ENCODE measurements at places on chromosomes 7 and 10. TPM values are rescaled to one million over a fixed set of nuclear protein-coding genes. Genes with fewer than 3 reads are reported as not detected.

The ITGA8 gene
- total RNA-seq = not detected

The GHRHR gene
- not detected for total RNA-seq

The AKR1C8 gene
- total RNA-seq = not detected

The ITIH2 gene
- not detected for total RNA-seq

The INPP5A gene
- 29.2 TPM for total RNA-seq

GRCh38 chr7:14936554-14936953, 34.0 kb upstream of the DGKB start:
- no peaks in the 10 kb centered on the region for H3K27me3 ChIP-seq
- H3K27ac ChIP-seq = no peak overlapping the region
- peak; percentile 81 for DNase-seq
- no peak overlapping the region for H3K4me3 ChIP-seq

GRCh38 chr10:13990392-13990805, 340.3 kb downstream of the FRMD4A start:
- DNase-seq = no peak
- H3K27ac ChIP-seq = peak overlapping the region; percentile 62
- no peaks in the 10 kb centered on the region for H3K36me3 ChIP-seq
- H3K27me3 ChIP-seq = no peaks in the 10 kb centered on the region
- H3K4me1 ChIP-seq = peaks cover 47% of the 10 kb centered on the region

DNA sequence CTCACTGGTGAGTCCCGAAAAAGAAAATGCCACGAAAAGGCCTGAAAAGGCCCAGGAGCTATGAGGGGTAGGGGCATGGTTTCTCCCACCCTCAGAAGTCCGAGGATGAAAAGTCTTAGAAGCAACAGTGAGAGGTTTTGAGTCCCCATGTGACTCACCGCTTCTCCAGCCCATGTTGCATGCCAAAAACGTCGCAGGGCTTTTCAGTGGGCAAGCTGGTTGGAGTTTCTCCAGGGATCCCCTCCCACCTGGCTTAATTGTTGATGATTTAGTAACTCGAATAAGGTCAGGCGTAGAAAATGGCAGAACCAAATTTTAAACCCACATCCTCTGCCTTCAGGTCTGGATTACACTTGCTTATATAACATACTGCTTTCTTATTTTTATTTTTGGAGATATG, 96.3 kb upstream of the ARMC3 start:
- no peaks in the 10 kb centered on the region for H3K36me3 ChIP-seq
- H3K27me3 ChIP-seq = no peaks in the 10 kb centered on the region
- peak; percentile 68 for DNase-seq
- H3K4me1 ChIP-seq = no peaks in the 10 kb centered on the region
- H3K4me3 ChIP-seq = peak overlapping the region; percentile 6
- no peak overlapping the region for H3K27ac ChIP-seq

GRCh38 chr10:80871083-80871482, 333.4 kb downstream of the SH2D4B start:
- no peaks in the 10 kb centered on the region for H3K27me3 ChIP-seq
- H3K27ac ChIP-seq = no peak overlapping the region
- H3K36me3 ChIP-seq = no peaks in the 10 kb centered on the region

DNA sequence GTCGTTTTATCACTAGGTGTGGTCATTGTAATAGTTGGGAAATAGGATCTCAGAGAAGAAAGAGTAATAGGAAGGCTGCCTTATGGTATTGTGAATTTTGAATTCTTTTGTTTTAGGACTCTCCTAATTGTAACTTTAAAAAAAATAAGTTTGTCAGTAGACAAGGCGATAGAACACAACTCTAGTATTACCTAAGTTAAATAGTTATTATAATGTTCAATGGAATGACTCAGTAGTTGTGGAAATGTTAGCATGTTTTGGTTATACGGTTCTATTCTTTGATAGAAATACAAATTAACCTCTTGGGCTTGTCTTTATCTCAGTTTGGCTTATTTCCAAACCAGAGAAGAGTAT, 1.4 kb downstream of the DNAH11 start:
- DNase-seq = no peak
- no peaks in the 10 kb centered on the region for H3K36me3 ChIP-seq
- no peak overlapping the region for H3K4me3 ChIP-seq
- H3K27me3 ChIP-seq = peaks cover 17% of the 10 kb centered on the region
- peaks cover 11% of the 10 kb centered on the region for H3K4me1 ChIP-seq

DNA sequence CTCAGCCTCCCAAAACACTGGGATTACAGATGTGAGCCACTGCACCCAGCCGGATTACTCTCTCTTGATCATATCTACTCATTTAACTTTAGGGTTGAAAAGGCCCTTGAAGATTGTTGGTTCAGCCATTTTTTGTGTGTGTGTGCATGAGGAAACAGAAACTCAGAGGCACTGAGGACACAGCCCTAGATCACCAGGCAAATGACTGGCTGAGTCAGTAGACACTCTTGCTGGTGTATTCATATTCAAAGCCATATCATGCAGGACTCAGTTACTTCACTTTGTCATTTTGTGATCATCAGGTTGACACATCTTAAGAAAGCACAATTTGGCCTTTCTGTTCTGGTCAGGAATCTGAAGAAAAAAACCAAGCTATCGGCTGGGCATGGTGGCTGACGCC, 253.4 kb downstream of the TRIL start:
- H3K4me3 ChIP-seq = no peak overlapping the region
- no peak overlapping the region for H3K27ac ChIP-seq
- H3K36me3 ChIP-seq = no peaks in the 10 kb centered on the region

DNA sequence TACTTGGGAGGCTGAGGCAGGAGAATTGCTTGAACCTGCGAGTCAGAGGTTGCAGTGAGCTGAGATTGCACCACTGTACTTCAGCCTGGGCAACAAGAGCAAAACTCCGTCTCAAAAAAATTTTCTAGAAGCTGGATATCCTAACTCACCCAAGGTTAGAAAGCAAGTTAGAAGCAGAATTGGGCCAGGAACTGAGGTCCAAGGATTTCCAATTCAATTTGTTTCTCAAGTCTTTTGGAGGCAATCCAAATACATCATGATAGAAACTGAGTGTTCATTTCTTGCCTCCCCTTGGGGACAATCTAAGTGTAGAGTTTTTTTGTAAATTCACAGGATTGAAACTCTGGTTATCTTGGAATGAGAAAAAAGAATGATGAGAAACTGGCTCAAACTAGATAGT, 45.5 kb downstream of the LAMB1 start:
- H3K4me3 ChIP-seq = no peak overlapping the region
- H3K27me3 ChIP-seq = no peaks in the 10 kb centered on the region
- H3K36me3 ChIP-seq = peaks cover 84% of the 10 kb centered on the region
- no peak for DNase-seq

- H3K4me3 ChIP-seq = no peak overlapping the region
- peak overlapping the region; percentile 53 for H3K27ac ChIP-seq
- H3K27me3 ChIP-seq = no peaks in the 10 kb centered on the region
Observed at GRCh38 chr7:107945332-107945731, 54.3 kb downstream of the DLD start.

GRCh38 chr10:111128331-111129180, 51.7 kb downstream of the ADRA2A start:
- H3K27ac ChIP-seq = no peak overlapping the region
- DNase-seq = peak; percentile 19
- H3K27me3 ChIP-seq = no peaks in the 10 kb centered on the region
- H3K4me1 ChIP-seq = no peaks in the 10 kb centered on the region
- H3K4me3 ChIP-seq = no peak overlapping the region

DNA sequence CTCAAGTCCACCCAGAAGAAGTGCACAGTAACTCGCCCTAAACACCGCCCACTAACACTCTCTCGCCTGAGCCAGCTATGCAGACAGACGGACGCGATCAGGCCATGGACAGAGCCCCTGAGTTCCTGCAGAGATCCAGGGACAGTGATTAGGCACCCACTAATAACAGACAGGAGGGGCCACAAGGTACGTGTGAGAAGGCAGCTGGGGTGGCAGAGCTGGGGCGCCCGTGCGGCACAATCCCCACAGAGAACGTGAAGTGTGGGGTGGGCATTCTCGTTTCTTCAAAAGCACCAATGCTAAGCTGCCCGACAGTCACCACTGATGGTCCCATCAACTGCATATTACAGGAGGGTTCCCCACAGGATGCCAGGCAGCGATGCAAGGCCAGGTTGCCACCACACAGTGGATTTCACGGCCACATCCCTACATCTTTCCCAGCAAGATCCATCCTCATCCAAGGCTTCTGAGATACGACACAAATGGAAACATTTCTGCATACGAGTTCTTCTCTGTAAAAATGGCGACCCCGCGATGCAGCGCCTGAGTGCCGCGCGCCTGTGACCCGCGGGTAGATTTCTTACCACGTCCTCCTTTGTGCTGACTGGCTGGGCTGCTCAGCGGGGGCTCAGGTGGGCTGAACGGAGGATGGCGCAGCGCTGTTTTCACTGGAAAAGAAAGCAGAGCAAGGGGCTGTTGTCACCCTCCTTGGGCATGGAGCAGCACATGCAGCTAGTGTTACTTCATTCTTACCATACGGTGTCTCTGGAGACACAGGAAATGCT, 237.5 kb downstream of the TNS3 start:
- H3K27me3 ChIP-seq = no peaks in the 10 kb centered on the region
- no peak for DNase-seq
- H3K27ac ChIP-seq = no peak overlapping the region
- no peaks in the 10 kb centered on the region for H3K4me1 ChIP-seq

DNA sequence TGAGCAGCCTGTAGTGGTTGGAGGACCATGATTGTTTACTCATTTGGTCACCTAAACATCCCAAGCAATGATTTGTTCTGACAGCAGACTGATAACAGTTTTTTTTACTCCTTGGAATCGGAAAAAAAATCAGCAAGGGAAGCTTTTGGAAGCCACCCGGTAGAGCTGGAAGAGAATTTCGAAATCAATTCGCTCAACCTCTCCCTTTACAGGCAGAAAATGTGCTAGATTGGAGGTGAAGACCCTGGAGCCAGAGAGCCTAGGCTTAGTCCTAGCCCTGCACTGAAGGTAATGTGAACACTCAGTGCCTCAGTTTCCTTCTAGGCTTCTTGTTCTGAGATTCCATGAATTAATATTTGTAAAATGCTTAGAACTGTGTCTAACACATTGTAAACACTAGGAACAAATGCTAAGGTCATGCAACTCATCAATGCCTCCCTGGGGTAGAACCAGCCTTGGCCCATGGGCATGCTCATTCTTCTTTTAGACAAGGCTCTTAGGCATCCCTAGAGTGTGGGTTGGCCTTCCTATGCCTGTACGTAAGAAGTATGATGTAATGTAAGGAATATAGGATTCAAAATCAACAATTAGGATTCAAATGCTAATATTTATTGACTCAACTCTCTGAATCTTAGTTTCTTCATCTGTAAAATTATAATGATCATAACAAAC, 52.7 kb downstream of the MET start:
- H3K4me1 ChIP-seq = no peaks in the 10 kb centered on the region
- no peak overlapping the region for H3K4me3 ChIP-seq
- no peak for DNase-seq
- no peaks in the 10 kb centered on the region for H3K27me3 ChIP-seq
- no peak overlapping the region for H3K27ac ChIP-seq

GRCh38 chr7:123260428-123260960, 60.7 kb upstream of the SLC13A1 start:
- no peak overlapping the region for H3K27ac ChIP-seq
- no peak for DNase-seq
- no peak overlapping the region for H3K4me3 ChIP-seq
- no peaks in the 10 kb centered on the region for H3K27me3 ChIP-seq
- no peaks in the 10 kb centered on the region for H3K4me1 ChIP-seq
- H3K36me3 ChIP-seq = no peaks in the 10 kb centered on the region

GRCh38 chr7:97006055-97006815, 882 bp downstream of the DLX6 start:
- DNase-seq = peak; percentile 1
- no peak overlapping the region for H3K27ac ChIP-seq
- H3K4me3 ChIP-seq = no peak overlapping the region
- no peaks in the 10 kb centered on the region for H3K36me3 ChIP-seq
- no peaks in the 10 kb centered on the region for H3K4me1 ChIP-seq

DNA sequence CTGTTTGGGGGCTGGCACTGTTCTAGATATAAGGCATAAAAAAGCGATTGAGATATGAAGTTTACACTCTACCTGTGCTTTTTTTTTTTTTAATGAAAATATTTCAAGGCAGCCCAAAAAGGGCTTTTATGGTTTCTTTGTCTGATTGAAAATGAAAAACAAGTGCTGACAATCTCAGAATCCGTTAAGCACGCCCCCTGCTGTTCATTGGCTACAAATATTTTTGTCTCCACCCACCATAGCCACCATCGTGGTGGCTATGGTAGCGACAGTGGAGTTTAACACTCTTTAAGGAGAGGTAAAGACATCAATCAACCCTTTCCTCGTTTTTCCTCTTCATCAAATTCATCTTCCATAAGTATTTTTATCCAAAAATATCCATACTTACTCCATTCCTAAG, 94.2 kb downstream of the CD36 start:
- DNase-seq = no peak
- no peaks in the 10 kb centered on the region for H3K36me3 ChIP-seq
- H3K27me3 ChIP-seq = no peaks in the 10 kb centered on the region
- no peak overlapping the region for H3K27ac ChIP-seq
- H3K4me3 ChIP-seq = no peak overlapping the region

DNA sequence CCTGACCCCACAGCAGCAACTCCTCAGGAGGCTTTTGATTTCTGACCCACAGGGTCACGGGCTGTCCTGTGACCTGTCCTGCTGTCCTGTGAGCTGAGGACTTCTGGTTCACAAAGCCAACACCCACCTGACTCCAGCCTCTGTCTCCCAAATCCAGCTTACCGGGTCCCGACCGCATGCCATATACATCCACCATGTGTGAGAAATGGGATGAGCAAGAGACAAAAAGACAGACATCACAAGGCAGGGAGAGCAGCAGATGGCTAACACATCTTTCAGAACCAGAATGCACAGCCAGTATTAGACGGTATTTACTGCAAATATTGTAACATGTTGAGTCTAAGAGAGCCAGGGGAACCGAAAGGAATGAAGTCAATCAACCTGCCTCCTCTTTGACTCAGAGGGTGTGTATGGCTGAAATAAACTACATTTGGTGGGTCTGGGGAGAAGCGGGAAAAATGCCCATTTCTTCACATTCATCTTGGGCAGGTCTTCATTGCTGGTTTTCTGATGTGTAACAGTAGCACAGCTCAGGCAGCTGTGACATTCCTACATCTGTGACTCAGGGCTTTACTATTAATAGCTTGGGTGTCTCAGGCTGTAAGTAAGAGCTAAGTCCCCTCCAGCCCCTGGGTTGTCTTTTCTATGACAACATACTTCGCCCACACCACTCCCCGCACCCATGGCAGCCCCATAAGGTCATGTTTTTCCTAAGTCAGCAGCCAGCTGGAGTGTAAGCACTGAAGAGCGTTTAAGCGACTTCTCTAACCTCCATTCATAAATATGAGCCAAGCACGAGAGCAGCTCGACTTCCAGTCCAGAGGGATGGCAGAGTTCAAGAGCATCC, 25.0 kb downstream of the ABLIM1 start:
- H3K4me3 ChIP-seq = peak overlapping the region; percentile 12
- peaks cover 42% of the 10 kb centered on the region for H3K4me1 ChIP-seq

- H3K36me3 ChIP-seq = no peaks in the 10 kb centered on the region
- H3K27ac ChIP-seq = no peak overlapping the region
- H3K27me3 ChIP-seq = no peaks in the 10 kb centered on the region
- H3K4me1 ChIP-seq = peaks cover 10% of the 10 kb centered on the region
Observed at GRCh38 chr7:91847876-91848588, 32.5 kb downstream of the MTERF1 start.

DNA sequence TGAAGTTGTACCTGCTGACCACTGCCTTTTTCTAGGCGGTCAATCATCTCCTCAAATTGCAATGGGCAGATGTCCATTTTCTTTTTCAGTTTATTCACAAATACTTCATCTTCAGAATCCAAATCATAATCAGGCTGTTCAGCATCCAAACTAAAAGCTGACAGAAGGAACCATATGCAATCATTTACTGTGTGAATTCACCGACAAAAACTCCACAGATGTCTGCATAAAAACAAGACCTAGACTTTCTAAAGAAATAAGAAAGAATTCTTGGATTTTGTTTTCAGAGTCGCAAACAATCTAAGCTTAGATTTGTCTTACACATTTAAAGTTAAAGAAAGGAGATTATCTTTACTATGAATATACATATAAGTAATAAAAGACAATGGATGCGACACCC, 53.4 kb downstream of the EPC1 start:
- H3K4me3 ChIP-seq = no peak overlapping the region
- no peak overlapping the region for H3K27ac ChIP-seq
- H3K36me3 ChIP-seq = peaks cover 10% of the 10 kb centered on the region
